ENCODE measurements at places on chromosomes 2 and 18.

GRCh38 chr18:6294148-6294784, 120.4 kb downstream of the L3MBTL4 start:
- DNase-seq, result peak; percentile 17

GRCh38 chr2:158953454-158953853, 15.0 kb upstream of the TANC1 start:
- no peak for DNase-seq

DNA sequence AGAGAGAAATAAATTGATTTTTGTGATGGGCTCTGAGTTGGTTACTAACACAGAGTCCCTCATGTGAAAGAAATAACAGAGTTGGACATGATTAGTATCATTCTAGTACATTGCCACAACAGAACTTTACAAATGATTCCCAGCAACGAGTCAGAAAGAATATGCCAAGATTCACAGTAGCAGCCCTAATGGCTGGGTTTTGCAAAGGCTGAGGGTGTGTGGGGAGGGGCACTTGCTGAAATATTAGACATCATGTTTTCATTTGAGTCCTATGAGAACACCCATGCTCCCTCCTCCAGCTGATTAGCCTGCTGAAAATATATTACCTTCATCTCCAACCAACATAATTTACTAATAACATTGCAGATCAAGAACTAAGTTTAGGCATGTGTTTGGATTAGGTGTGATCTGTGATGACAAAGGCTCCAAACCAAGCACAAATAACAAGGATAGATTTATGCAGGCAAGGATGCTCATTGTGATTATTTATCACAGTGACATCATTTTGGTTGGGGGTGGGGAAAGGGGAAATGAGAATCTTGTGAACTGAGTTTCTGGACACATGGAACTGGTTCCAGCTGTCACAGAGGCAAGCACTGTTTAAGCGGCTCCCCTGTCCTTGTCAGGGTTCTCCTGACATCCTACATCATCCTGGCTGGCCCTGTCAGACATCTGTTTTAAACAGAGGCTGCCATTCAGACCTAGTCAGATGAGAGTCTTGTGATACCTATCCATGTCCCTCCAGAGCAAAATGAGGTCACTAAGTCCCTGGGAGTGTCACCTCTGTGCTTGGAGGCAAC, 205.8 kb upstream of the NCKAP5 start:
- DNase-seq, result peak; percentile 56

DNA sequence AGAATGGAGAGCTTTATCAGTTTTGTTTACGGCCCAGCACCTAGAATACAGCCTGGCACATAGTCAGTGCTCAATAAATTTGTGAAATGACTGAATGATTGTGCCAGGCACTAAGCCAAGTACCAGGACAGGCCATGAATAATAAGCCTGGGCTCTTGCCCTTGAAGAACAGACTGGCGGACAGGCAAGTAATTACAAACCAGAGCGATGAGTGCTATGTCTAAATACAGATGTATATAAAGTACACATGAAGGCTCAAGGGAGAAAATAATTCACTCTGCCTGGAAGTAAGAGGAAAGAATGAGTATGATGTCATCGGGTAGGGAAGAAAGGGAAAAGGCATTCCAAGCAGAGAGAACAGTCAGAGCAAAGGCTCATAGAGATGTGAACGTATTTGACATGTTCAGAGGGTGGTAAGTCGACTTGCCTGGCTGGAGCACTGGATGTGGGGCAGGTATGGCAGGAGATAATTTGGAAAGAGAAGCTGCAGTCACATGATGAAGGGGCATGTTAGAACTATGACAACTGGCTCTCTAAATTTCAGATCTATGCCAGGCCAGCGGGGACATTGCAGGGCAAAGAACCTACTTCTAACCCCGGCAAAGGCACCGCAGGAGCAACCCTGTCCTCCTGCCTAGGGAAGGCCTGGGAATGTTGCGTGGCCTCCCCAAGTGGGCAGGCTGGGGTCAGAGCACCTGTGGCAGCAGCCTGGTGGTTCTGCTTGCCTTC, 119.1 kb upstream of the STPG4 start:
- no peak for DNase-seq

DNA sequence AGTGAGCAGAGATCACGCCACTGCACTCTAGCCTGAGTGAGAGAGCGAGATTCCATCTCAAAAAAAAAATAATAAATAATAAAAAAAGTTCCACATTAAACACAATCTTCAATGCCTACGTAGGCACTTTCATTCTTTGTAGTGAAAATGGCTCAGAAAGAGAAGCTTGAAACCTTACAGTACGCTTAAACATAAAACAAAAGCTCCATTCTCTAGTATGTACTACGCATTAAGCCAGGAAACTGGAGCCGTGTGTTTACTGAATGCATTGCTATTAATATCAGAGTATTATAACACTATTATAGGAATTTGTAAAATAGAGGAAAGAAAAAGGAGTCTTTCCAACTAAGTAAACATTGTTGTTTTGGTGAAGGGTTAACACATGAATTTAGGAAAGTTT, 41.3 kb upstream of the LMAN1 start:
- DNase-seq, result no peak

DNA sequence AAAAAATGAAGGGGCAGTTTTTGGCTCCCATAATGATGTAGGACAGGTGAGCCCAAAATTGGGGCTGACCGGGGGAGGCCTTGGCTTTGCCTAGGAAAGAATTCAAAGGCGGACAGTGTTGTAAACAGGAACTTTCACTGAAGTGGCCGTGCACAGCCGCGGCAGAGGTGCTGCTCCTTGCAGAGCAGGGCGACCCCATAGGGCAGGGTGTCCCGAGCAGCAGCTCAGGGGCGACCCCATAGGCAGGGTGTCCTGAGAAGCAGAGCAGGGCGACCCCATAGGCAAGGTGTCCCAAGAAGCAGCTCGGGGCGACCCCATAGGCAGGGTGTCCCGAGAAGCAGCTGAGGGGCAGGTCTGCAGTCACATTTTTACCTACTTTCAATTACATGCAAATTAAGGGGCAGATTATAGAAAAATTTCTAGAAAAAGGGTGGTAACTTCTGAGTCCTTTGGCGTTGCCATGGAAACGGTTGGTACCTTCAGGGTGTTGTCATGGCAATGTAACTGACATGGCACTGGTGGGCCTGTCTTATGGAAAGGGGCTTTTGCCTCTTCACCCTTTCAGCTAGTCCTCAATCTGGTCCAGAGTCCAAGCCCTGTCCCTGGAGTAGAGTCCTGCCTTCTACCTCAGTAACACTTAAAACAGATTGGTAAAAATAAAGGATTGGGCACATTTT, 134.5 kb downstream of the FBXO15 start:
- no peak for DNase-seq

- no peak for DNase-seq
Measured at GRCh38 chr2:172745636-172746035, 10.0 kb downstream of the RAPGEF4 start.

DNA sequence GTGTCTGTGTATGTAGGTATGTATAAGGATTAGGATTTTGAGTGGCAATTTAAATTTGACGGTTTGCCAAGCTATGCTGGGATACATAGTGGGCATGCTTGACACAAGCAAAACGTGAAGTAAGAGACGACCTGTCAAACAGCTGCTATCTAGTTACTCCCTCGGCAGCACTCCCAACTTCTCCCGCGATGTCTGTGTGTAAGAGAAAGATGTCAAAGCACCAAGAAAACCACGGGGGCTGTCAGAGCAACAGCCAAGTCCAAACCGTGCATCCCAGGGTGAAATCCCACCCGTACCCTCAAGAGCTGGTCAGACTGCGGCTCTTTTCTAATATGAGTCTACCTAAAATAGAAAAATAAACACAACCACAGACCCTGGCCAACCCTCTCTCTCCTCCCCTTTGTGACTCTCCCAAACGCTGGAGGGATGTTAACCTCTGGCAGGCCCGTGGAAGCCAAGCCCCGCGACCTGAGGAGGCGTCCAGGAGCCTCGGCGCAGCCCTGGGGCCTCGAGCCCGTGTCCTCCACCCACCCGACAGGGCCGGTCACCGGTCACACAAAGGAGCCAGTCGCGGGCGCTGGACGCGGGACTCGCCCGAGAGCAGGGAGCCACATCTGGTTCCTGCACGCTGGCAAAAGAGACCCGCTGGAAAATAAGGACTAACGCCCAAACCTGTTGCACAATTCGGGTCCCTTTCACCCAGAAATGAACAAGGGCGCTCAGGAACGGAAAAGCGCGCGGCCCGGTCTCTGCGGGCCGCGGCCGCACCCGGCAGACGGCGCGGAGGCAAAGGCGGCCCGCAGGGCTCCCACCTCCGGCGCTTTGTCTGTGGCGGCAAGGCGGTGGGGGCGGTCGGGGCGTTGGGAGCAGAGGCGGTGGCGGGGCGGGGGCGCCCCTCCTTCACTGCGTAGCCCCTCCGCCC, 925 bp downstream of the SESTD1 start:
- DNase-seq, result peak; percentile 25

DNA sequence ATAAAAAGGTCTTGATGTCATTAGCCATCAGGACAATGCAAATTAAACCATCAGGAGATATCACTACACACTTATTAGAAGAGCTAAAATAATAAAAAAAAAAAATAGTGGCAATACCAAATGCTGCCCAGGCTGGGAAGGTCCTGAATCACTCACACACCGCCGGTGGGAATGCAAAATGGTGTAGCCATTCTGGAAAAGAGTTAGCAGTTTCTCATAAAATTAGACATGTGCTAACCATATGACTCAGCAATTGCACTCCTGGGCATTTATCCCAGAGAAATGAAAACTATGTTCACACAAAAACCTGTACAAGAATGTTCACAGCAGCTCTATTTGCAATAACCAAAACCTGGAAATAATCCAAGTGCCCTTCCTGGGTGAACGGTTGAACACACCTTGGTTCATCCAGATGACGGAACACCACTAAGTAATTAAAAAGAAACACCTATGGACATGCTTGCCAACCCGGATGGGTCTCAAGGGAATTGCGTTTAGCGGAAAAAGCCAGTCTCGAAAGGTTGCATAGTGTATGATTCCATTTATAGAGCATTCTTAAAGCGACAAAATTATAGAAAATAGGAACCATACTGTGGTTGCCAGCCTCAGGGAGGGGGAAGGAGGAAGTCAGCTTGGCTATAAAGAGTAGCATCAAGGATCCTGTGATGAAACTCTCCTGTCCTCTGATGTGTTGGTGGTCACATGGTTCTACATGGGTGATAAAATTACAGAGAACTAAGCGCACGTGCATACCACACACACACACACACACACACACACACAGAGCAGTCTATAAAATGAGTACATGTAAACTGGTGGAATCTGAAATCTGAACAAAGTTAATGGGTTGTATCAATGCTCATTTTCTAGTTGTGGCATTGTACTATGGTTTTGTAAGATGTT, 4.6 kb downstream of the MBP start:
- no peak for DNase-seq

DNA sequence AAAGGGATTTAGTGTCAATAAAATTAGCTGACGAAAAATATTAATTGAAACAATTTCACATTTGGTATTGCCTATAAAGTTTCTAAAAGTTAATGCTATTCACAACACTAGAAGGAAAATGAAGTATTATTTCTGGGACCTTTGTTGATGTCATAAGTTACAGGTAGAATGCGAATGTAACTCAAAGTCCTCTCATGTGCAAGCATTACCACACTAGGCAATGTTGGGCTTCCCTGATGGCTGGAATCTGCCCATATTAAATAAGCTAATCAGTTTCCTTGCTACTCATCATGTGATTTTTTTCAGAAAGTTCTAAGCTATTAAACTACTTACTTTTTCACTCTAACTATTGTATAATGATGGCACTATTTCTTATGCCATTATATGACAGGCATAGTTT, 44.6 kb downstream of the COBLL1 start:
- no peak for DNase-seq

DNA sequence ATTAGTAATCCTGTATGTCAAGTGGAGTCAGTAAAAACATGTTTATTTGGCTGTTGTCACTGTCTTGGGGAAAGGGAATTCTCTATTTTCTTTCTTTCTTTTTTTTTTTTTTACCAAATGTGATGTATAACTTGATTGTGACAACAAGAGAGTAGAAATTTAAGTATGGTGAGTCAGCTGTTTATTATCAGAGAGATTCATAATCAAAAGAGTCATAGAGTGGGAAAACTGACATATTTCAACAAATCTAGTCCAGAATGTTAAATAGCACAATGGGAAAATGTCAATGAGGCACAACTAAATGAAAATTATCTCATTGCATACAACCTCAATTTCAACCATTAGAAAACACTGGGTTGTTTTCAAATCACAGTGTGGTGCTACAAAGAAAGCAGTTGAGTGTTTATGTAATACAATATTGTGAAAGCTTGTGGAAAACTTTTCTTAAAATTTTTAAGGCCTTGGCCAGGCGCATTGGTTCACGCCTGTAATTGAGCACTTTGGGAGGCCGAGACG, 111.9 kb upstream of the DTNA start:
- no peak for DNase-seq

DNA sequence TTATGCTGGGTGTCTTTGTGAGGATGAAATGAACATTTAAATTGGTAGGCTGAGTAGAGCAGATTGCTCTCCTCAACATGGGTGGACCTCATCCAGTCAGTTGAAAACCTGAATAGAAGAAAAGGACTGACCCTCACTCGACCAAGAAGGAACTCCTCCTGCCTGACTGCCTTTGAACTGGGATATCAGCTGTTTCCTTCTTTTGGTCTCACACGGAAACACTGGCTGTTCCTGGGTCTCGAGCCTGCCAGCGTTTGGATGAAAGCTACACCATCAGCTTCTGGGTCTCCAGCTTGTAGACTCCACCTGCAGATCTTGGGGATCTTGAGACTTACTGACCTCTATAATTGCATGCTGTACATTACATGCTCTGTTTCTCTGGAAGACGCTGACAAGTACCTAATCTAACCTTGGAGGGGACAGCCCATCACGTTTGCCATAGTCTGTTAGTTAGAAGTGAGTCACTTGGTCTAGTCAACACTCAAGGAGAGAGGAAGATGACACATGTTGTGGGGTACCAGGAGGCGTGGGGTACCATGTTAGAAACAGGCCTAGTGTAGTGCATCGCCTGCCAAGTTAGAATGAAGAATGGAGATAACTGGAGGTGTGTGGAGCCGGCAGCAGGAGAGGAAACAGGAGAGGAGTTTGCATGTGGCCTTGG, 267.0 kb downstream of the MREG start:
- DNase-seq, result no peak

GRCh38 chr2:134079373-134079772, 174.5 kb upstream of the MGAT5 start:
- no peak for DNase-seq

- DNase-seq, result no peak
Measured at GRCh38 chr18:22486667-22487066, 69.0 kb upstream of the CTAGE1 start.

- no peak for DNase-seq
Measured at GRCh38 chr2:43329637-43330036, 103.2 kb upstream of the ZFP36L2 start.

DNA sequence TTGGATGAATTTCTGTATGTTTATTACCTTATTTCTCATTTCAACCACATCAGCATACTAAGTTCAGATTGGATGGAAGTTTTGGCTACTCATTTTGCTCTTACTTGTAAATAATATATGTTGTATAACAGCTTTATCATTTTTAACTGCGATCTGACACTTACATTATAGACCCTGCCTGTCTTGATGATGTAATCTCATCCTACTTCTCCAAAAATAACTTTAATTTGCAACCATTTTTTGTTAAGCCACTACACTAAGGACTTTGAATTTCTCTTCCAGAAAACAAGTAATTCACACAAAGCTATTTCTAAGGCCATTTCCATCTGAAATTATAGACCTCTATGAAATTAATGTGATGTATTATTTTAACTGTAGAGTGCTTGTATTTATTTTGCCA, 240.7 kb downstream of the WDR7 start:
- DNase-seq, result no peak

Data from hippocampal formation (tissue), 2 donors.